ENCODE measurements at places on chromosomes 16 and 17. TPM values are rescaled to one million over a fixed set of nuclear protein-coding genes. Genes with fewer than 3 reads are reported as not detected.

NMT1 gene
- total RNA-seq, result 61.6 TPM

PRSS8 gene
- total RNA-seq, result 66.0 TPM

KIF2B gene
- not detected for total RNA-seq

PNMT gene
- total RNA-seq, result 72.1 TPM

OR4D1 gene
- not detected for total RNA-seq

HAS3 gene
- not detected for total RNA-seq
